Stimulated activated CD4-positive, alpha-beta T cell treated with anti-CD3 and anti-CD28 coated beads, Interleukin-1b, Interleukin-23, amount 100 ng/mL, for 48 hours (primary cell): ENCODE measurements at places on chromosomes 12 and 14.

- DNase-seq: no peak
Measured at GRCh38 chr14:59630288-59630963, 53.8 kb upstream of the CCDC175 start.

GRCh38 chr14:88166616-88167015, 156.5 kb downstream of the KCNK10 start:
- no peak for DNase-seq

DNA sequence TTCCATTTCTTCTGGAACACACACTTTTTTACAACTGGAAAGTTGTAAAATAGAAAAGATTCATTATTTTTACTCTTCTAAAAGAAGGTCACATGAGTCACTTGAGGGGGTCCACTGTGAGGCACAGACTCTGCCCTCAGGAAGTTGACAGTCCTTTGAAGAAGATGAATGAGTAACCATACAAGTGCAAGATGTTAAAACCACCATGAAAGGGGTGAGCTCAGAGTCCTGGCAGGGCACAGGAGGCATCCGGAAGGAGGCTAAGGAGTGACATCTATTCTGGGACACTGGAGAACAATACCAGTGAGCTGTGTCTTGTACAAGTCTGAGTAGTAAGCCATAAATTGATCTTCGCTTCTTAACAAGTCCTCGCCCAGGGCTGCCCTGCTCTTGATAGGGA, 126.0 kb upstream of the FRMD6 start:
- DNase-seq: no peak

DNA sequence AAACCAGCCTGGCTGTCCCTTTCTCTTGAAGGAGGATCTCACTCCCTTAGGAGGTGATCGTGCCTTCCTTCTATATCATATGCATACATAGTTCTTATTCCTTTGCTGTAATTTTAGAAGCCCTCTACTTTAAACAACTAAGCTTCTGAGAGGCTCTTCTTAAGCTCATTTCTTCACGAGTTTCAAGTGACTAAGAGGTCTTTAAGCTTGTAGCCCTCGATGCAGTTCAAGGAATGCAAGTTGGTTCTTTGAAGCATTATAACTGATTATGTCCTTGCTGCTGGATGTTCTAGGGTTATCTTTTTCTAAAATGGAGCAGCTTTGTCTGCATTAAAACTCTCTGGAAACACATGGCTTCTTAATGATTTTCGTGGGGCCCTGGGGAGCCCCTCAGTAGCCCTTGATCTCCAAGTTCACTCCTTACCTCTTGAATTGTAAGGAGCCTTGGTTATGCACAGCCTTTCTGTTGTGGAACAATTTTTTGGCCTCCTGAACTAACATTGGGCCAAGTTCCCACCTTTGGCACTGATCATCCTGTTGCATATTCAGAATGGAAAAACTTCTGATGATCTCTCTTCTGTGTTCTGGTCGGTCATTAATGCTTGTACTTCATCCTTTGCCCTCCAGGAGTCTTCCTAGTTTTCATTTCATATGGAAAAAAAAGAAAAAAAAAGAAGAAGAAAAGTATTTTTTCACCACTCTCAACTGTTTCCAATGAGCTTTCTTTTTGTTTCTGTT, 12.6 kb downstream of the RASSF8 start:
- no peak for DNase-seq

DNA sequence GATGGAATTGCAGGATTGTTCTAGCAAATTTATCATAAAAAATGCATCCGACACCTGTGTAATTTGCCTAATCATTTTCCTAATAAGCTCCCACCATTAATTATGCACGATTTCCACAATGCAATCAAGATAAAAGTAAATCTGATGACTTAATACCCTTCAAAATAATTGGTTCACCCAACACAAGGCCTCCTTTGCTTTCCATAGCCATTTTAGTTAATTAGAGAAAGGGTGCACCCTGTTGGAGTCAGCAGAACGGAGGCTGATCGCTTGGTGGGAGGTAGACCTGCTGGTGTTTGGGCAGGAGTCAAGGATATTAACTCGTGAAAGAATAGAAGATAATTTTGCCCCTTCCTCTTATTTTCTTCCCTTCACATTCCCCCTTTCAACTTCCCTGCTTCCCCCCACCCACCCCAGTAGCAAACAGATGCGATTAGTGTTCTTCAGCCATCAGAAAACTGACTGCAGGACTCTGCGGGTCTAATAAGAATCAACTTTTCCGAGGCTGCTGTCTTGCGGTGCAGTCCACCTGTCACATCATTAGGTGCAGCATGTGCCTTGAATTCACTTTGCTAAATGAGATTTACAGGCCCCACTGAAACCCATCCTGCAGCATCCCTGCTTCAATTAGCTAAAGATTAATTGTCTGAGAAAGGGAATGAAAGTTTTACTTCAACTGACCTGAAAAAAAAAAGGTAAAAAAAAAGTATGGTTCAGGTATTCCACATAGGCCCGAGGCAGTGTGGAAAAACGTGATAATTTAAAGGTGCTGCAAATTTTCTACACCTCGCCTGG, 553.7 kb upstream of the LMO3 start:
- no peak for DNase-seq

DNA sequence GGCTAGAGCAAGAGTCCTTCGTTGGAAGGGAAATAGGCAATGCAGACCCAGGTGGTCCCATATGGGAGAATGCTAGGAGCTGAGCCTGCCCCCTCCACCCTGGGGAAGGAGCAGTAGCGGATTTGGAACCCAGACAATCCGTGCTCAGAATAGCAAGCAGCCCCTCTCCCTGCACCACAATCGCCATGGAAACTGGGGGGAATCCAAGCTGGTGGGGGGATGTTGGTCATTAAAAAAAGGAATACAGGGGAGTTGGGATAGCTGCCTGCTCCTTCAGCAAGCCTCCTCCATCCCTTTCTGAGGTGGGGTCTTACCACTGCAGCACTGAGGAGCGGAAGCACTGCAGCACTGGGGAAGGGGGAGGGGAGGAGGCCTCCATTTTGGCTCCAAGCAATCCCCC, 2.9 kb downstream of the RND1 start:
- no peak for DNase-seq

DNA sequence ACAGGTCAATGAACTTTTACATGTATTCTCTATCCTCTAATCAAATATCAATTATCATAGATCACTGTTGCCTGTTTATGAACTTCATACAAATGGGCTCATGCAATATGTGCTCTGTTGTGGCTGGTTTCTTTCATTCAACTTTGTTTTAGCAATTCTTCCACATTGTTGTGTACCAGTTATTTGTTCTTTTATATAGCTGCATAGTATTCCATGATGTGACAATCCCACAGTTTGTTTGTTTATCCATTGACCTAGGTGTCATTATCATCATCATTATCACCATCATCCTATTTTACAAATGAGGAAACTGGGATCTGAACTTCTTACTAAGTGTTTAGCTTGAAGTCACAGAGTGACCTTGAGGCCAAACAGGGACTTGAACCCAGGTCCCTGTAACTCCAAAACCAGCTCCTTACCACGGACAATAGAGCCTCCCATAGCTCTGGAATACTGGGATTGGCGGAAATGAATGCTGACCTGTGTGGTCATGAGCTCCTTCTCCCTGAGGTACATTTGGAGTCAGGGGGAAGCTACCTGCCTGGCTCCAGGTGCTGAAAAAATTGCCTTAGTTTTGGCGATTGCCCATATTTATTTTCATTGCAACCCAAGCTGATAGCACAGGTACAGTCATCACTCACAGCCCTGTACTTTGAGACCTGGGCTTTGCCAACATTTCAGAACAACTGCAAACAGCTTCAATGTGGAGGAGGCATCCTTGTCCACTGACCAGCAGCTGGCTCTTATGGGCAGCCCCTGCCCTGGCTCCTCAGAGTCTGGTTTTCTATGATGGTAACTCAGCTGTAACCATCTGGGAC, 9.2 kb downstream of the ZFP36L1 start:
- no peak for DNase-seq

GRCh38 chr14:93160353-93160801, 24.3 kb downstream of the MOAP1 start:
- DNase-seq: no peak

GRCh38 chr14:43901911-43902673, 605.0 kb downstream of the FSCB start:
- no peak for DNase-seq

GRCh38 chr14:89236851-89237250, 180.2 kb downstream of the FOXN3 start:
- no peak for DNase-seq

DNA sequence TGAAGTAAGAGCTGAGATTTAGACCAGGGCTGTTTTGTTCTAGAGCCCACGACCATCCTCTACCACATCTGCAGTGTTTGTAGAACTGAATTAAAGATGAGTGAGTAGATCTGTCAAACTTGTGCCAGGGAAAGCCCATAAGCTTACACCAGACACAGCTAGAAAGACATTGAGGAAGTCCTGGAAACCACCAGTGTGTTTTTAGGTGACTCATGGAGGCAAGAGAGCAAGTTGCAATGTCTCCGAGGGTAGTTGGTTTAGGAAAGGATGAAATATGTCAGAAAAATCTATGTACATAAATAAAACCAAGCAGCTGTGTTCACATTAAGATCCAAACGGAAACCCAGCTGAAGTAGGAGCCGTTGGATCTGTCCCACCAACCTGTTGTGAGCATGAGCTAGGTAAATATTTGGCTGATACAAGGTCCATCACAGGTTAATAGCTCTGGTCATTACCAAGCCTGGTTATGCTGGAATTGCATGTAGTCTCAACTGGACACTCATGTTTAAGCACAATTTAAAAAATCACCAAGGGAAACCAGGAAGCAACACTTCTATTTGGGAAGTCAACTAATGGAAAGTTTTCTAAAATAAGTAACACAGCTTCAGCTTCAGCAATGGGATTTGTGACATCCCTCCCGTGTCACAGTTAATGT, 49.9 kb upstream of the PLEKHG3 start:
- DNase-seq: no peak

DNA sequence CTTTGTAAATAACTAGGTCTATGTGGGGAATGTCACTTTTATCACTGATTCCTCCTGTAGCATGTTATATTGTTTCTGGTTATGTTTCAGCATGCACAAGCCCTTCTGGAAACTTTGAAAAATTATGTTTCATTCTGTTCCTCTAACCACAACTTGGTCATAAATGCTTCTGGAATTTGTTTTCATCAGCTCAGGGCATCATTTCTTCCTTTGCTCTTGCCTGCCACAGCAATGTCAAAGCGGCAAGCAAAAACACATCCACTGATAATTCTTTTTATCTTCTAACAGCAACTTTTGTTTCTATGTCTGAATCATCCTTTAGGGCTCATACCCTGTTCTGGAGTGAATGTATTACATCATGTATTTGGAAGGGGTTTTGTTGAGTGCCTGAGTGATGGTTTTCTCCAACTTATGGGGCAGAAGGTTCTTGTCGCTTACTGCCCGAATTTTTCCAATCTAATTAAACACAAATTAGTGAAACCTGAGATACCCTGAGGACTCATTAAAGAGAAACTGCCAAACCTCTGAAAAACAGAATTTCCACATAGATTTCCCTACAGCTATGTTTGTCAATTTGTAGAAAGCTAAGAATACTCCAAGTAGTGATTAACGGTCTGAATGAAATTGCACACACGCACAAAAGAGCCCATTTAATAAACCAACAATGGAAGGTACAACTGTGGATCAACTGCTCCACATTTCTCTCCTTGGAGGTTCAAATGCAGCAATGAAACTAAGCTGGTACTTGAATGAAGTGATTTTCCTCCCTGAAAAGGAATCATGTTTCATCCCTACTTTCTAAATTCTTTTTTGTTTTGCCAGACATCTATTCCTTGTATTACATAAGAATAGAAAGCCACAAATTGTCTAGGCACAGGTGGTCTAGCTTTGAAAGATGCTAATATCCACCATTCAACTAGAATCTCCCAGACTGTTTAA, 173.5 kb upstream of the KRR1 start:
- no peak for DNase-seq

DNA sequence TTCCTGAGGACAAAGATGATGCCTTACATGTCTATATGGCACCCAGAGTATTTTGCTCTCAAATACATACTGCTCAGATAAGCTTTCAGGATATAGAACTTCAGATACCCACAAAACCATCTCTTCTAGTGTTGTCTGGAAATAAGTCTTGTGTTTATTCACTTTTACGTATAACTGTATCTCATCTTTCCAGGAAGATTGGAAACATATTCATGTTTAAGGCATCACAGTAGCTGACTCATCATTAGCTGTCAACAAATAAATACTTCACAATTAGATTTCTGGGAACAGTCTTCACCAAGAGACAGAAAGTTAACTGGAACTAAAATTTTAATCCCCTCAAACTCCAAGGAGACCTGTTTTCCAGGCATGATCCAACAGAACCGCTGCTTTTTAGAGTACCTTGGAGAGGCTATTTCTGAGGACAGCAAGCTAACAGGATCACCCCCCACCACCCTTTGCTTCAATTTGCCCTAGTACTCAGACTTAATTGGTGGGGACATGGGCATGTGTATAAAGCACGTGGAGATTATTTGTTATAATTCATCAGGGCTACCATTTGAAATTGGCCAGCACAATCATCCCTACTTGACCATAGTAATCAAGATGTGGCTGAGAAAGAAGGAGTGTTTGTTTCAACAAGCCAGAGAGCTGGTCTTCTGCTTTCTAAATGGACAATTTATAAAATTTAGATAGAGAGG, 129.3 kb upstream of the HIF1A start:
- no peak for DNase-seq

- no peak for DNase-seq
Measured at GRCh38 chr14:91977884-91978283, 30.4 kb upstream of the FBLN5 start.

DNA sequence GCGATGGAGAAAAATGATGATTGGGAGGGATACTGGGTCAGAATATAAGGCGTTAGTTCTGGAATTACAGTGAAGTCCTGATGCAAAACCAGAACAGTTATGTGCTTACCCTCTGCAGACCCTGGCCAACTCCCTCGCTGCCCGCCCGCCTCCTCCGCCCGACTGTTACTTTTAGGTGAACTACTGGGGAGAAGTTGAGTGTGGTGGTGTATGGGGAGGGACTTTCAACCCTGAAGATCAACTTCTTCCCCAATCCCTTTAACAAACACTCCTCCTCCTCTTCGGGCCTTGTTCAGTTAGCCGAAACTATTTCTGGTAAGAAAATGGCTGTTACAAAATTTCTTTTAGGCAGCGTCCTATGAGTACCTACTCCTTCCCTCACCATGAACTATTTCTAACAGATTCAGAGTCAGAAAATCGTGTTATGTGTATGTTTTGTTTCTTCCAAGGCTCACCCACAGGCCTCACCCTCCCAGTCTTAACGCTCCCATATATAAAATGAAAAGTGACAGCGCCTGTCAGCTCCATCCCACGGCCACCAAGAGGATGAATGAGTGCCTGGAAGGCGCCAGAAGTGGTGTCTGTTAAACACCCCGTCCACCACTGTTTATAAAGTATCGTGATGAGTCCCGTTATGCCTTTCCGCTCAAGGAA, 1.3 kb downstream of the FBXO33 start:
- DNase-seq: no peak

DNA sequence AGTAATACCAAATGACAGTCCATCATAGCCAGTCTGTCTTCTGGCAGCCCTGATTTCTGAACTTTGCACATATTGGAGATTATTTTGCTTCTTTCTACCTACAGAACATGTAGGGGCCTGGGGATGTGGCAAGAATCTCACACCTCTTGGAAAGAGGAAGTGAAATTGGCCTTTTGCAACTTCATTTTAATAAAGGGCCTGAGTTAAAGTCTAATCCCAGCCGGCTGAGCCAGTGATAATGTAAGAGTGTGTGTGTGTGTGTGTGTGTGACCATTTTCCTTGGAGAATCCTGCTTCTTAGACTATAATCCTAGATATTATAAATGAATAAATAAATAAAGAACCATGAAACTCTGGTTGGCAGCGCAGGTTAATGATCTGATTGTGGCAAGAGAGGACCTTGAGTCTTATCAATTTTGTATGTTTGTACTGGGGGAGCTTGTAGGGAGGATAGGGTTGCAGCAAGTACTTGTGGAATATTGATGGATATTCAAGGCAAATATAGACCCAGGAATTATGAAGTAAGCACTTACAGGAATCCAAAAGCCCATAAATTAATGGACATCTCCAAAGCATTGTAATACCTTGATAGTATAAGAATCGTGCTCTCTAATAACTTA, 233.2 kb upstream of the AMIGO2 start:
- no peak for DNase-seq
